ENCODE measurements at places on chromosomes 2 and 18.
A peak's percentile ranks its signal among the peaks of the same experiment; 100 is the strongest.

DNA sequence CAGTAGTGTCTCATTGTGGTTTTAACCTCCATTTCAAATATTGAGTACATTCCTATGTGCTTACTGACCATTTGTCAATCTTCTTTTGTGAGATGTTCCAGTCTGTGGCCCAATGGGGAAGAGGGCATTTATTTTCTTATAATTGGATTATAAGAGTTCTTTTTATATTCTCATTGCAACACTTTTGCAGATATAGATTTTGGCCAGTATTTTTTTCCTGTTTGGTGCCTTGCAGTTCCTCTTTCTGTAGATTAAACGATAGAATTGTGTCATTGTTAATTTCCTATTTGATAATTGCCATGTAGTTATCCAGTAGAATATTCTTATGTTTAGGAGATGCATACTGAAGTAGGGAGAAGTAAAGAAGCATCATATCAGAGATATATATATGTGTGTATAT is 56.4 kb upstream of the CYTIP start:
- DNase-seq: no peak

DNA sequence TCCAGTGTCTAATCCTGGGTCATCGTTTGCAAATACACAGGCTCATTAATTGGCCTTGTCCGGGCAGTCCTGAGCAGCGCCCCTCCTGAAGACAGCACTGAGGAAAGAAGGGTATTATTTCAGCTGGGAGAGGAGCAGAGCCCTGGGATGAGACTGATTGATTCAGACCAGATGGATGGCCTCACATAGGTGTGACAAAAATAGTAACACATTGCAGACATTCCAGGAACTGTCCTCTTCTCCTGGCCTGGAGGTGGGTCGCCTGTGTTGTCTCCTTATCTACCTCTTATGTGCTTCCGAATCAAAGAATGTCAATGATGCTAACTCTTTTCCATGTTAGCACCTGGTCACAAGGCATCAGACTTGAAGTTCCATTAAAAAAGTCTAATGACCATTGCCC is 45.9 kb downstream of the ZEB2 start:
- no peak for DNase-seq

GRCh38 chr2:233838726-233839446 is 15.4 kb downstream of the HJURP start:
- DNase-seq: no peak

GRCh38 chr2:159249990-159250715 is 36.4 kb downstream of the WDSUB1 start:
- peak; percentile 34 for DNase-seq

DNA sequence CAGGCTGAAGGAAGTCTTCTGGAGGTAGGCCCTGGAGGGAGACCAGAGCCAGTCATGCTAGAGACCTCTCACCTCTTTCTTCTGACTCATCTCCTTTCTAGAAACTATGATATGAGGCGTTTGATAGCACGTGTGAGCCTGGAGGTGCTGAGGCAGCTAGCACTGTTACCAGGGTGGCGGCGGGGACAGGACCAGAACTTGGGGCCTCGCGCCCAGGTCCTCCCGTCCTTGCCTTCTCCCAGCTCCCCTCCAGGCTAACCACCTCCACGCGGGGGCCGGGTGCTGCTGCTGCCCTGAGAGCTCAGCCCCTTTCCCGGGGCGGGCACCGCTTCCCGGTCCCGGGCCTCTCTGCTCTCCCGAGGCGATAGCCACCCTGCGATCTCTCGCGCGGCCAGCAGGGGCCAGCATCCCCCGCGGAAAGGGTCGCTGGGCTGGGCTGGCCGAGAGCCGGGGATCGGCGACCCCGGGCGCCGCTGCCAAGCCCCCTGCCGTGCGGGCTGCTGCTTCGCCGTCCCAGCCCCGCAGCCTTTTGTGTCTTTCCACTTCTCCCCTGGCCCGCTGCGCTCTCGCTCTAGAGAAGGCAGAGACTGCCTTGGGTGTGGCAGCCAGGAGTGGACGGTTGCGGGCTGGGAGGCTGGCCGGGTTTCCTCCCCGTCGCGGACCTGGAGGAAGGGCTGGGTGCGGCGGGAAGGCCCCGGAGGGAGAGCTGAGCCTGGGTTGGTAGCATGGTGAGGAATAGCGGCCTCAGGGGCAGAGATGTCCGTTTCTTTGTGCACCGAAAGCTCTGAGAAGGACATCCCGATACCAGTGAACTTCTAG is 49.1 kb downstream of the TMEM17 start:
- DNase-seq: peak; percentile 56

DNA sequence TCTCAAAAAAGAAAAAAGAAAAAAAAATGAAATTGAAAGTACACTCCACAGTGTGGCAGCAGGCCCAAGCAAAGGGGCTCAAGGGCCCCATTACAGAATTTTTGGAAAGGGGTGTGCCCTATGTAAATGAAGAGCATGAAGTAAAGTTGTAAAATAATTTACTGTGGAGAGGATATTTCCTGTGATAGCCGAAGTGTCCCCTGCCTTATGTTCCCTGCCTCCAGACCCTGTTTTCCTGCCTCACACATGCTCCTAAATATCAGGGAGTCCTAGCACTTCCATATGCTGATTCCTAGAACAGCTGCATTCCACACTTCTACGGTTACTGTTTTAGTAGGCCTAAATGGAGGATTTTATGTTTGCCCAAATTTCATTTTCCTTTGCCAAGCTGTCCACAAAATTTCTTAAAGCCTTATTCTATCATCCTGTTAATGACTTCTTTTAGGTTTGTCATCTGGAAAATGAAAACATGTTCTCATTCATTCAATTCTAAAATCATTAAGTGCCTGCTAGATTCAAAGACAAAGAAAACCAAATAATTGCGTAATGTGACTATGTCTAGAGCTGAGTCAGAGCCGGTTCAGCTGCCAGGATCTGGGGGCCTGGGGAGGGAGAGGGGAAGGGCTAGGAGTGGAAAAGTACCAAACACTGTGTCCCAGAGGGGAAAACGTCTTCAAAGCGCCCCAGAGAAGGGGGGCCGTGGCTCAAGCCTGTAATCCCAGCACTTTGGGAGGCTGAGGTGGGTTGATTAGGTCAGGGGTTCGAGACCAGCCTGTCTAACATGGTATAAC is 25.9 kb upstream of the IMPA2 start:
- DNase-seq: peak; percentile 83

GRCh38 chr2:215895330-215895729 is 118.0 kb downstream of the MREG start:
- DNase-seq: no peak
